ENCODE measurements at places on chromosomes 11 and 22.

DNA sequence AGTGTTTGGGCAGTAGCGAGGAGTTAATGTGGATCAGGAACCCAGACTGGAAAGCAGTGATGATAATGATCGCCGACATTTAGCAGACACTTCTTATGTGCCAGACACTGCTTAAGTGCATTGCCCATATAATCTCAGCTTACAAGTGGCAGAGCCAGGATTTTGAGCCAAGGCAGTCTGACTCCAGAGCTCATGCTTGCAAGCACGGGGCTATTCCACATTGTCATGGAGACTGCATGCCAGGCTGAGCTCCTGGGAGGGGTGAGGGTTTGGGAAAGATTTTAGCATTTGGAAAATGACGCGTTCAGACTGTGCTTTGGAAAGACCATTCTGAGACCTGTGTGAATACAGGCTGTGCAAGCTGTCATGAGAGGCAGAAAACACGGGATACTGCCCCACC is 302.7 kb downstream of the DDX10 start:
- no peak for DNase-seq

- DNase-seq: no peak
These were observed 27.9 kb downstream of the LINC01488 start for GRCh38 chr11:69509381-69509780.

DNA sequence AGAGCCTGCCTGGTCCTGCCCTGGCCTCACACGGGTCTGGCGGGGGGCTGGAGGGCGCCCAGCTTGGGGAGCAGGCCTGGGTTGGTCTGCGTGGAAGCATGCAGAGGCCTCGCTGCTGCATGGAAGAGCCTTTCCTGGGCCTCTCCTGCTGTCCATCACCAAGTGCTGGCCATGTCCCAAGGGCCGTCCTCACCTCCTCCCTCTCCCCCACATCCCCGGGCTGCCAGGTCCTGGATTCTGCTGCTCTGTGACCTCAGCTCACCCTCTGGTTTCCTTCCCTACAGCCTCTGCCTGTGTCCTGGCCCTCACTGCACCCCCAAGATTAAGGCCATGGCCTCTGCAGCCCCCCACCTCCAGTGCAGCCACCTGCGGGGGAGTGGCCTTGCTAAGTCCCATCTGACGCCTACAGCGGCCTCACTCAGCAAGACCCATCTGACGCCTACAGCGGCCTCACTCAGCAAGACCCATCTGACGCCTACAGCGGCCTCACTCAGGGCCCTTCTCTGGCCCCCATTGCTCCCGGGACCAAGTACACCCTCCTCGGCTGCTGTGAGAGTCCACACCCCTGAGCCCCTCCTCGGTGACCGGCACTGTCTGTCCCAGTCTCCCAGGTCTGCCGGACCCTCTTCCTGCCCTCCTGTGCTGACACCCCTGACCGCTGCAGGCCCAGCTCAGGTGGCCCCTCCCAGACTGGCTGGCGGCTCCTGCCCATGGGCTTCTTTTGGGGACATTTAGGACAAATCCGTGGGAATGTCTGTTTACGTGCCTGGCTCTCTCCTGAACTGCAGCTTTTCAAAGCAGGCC is 119.5 kb upstream of the B3GAT1 start:
- DNase-seq: no peak

DNA sequence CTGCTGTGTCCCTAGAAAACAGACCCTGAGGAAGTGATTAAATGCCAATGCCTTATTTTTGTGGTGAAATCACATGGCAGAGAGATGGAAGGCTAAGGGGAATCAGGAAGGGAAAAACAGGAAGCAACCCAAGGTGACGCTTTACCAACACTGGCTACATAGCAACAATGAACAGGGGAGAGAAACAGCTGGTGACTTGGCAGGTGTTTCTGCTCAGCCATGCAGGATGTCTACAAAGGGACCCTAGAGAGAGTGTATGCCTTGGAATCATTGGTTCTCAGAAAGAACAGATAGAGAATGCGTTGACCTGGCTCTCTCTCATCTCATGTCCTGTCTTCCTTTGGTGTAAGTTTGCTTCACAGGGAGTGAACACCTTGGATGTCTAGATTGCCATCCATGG is 911.9 kb downstream of the OPCML start:
- no peak for DNase-seq

- no peak for DNase-seq
These were observed 55.1 kb upstream of the SCUBE2 start for GRCh38 chr11:9146477-9146876.

Data from NCI-H2107 (cell line).